ENCODE measurements at places on chromosomes 2 and 18.
A peak's percentile ranks its signal among the peaks of the same experiment; 100 is the strongest.

DNA sequence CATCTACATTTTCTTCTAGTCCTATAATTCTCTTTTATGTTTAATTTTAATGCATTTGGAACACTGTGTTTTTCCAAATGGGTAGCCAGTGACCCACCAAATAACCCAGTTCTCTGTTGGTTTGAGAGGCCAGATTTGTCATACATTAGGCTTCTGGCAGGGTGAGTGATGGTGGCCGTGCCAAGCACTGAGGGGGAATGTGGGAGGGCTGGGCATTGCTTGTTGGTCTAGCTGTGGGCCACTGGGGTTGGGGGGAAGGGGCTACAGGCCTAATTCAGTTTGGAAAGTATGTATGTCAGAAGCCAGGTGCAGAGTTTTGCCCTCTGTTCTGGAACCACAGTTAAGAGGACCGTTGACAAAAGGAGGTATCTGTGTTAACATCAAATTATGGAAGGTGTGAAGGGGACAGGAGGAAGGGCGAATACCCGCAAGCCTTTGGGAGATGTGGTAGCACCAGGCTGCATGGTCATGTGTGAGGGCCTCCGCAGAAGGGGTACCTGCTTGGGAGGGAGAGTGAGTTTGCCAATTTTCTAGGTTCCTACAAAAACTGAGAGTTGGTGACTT lies 38.1 kb upstream of the SCLY start:
- DNase-seq, result no peak

DNA sequence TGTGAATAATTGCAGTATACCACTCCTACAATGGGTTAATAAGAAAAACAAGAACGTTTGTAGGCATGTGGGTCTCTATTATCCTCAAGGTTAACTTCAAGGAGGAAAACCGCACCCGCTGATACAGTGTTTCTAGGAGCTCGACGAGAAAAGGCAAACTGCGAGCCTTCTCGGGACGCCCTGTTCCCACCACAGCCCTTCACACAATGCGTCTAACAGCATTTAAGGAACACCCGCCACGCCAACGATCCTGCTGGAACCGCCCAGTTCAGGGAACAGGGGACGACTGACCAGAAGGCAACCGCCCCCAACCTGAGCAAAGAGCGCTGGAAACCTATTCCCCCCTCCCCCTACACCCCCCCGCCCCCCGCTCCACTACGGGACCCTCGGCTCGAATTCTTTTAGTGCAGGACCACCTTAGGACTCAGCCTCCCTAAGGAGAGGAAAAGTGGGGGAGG lies 710 bp upstream of the TMSB10 start:
- no peak for DNase-seq

- DNase-seq, result no peak
These were observed 195.8 kb downstream of the MTX2 start for GRCh38 chr2:176464886-176465564.

DNA sequence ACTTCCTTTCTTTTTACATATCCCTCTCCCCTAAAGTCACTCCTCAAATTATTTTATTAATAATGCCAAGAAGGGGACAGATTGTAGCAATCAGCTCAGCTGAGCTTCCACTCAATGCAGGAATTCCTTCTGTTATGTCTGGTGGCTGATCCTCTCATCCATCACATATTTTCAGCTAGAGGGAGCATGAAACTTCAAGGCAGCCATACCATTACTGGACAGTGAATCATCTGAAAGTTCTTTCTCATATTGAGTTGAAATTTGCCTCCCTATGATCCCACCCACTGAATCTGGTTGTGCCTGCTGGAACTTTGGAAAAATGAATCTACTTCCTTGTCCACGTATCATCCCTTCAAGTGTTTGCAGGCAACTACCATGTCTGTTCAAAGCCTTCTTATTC lies 11.2 kb downstream of the ZNF385B start:
- no peak for DNase-seq

- no peak for DNase-seq
These were observed 13.8 kb downstream of the FOSL2 start for GRCh38 chr2:28406276-28407096.

DNA sequence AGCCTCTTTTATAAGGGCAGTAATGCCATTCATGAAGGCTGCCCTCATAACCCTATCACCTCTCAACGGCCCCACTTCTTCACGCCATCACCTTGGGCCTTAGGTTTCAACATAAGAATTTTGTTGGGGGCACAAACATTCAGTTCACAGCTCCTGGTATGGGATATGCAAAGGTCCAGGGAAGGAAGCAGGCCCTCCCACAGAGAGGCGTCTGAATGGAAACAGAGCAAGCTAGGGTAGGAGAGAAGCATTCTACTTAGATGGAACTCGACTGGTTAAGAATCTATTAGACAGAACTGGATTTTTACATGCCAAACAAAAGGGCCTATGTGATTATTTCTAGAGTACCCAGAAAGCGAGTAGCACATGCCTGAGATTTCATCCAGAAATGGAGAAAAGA lies 42.8 kb downstream of the PROKR1 start:
- DNase-seq, result no peak

DNA sequence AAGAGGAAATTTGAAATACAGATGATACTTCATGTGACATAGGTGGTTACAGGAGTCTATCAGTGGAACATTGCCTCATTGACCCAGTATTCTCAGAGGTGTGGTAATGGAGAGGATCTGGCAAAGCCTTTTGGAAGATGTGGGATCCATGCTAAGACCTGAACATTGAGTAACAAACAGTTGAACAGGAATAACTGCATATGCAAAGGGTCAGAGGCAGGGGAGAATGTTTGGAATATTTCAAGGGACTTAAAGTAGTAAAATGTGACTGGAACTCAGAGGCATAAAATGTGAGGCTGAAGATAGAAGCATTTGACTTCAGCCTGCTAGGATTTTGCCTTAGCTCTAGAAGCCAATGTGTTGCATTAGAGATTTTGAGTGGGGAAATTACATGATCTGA lies 300.2 kb upstream of the ETAA1 start:
- no peak for DNase-seq

GRCh38 chr2:212832211-212833195 lies 293.9 kb upstream of the ERBB4 start:
- DNase-seq, result no peak

DNA sequence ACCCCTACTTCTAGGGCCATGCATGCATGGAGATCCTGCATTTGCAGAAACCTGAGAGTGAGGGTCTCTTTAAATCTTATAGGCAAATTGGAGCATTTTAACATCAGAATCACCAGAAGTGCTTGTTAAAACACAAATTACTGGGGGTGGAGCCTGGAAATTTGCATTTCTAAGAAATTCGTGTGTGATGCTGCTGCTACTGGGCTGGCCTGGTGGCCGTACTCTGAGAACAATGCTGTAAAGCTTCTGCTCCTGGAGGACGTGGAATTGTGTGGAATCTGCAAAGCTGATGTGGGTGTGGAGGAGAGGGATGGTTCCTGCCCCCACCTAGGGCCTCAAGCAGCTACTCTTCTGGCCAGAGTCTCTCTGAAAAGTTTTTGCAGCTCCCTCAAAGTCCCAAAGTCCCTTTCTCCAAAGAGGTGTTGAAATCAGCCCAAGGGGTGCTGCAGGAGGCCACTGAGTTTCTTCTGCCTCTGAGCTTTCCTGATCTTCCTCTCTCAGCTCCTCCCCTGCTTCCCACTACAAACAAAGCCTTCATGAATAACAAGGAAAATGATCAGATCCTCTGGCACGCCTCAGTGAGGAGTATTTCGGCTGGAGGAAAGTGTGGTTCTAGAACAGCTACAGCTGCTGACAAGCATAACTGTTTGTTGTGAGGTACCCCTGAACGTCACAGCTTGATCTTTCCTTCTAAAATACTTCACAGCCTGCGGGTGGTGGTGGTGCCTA lies 508.3 kb downstream of the CNTNAP5 start:
- DNase-seq, result no peak

DNA sequence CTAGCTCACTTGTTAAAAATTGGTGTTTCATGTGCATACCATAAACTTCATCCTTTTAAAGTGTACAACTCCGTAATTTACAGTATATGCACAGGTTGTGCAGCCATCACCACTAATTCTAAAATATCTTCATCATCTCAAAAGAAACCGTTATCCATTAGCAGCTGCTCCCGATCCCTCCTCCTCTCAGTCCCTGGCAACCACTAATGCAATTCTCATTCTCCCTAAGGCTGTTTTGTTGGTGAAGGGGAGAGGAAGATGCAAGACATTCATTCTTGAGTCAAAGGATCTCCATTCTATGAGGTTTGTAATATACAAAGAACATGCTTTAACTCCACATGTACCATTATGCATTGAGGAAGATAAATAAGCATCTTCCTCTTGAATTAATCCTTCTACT lies 48.6 kb downstream of the RNU4ATAC start:
- DNase-seq, result no peak

- DNase-seq, result no peak
These were observed 217.5 kb downstream of the ZNF804A start for GRCh38 chr2:184815824-184816223.

DNA sequence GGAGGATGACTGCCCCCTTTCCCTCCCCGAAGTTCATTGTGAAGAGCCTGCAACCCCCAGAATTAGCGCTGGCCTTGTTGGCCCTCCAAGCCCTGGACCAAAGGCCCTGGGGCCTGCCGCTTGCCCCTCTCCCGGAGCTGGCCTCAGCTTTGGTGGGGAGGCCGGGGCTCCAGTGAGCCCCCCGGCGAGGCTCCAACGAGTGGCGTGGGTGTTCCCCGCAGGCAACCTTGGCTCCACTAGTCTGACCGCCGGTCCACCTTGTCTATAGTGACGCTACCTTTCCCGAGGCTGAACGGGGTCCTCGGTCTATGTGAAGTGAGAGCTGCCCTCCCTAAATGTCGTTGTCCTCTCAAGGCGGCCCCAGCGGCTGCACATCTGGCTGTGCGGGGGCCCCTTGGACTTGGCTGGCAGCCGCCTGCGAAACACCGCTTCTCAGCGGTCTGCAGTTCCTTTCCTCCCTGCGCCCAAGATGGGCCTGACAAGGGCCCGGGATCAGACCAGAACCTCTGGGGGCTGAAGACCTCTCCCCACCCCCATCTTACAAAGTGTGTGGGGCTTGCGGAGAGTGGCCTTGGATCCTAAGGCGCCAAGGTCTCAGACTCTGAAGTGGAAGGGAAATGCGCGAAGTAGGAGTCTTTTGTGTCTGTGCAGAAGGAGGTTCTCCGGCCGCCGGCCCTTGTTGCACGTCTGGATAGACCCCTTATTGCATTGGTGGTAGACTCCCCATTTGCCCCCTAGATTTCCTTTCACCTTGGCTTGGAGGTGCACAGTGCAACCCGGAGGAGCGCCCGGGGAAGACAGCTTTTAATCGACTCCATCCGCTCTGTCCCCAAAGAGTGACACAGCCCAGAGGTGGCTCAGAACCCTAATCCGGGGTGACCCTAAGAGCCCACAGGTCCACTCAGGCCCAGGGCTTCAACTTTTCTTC lies 3.9 kb upstream of the HOXD10 start:
- no peak for DNase-seq

DNA sequence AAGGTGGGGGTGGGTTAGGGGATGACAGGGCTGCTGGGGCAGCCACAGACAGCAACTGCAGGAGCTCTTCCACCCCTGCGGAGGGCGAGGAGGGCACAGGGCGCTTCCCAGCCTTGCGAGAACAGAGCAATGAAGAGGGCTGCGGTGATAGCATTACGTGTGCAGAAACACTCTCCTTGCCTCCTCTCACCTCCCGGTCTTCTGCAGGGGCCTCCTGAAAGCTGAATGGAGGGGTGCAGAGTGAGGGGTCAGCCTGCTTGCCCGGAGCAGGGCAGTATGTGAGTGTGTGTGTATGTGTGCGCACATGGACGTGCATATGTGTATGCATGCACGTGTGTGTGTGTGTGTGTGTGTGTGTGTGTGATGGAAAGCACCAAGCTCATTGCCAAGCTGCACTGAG lies 29.5 kb upstream of the IL1R2 start:
- DNase-seq, result no peak

GRCh38 chr18:22167471-22168241 lies 1.7 kb upstream of the GATA6 start:
- DNase-seq, result no peak

DNA sequence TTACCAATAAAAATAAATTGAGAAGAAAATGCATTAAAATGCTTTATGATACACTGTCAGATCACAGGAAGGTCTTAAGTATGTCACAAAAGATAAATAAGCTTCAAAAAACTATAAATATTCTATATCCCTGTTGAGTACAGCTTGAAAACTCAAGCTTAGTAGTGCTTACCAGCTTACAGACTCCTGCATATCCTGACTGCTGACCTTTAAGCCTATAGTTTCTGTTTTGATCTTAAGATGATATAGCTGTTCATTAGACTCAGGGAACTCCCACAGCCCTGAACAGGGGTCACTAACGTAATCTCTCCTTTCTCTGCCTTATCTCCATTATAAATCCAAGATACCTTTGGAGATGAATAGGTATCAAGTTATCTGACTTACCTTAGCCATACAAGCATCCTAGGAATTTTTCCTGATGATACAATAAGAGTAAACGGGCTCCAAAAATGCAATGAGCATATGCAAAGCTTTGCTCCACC lies 93.7 kb upstream of the RBBP8 start:
- no peak for DNase-seq

GRCh38 chr2:54560146-54560881 lies 104.2 kb downstream of the SPTBN1 start:
- DNase-seq, result no peak

- no peak for DNase-seq
These were observed 243.4 kb downstream of the BCL11A start for GRCh38 chr2:60309941-60310660.

GRCh38 chr2:222142027-222142426 lies 156.8 kb downstream of the PAX3 start:
- DNase-seq, result no peak

- no peak for DNase-seq
These were observed 96.2 kb downstream of the VWC2L start for GRCh38 chr2:214507032-214507431.

- DNase-seq, result no peak
These were observed 821 bp upstream of the CHRNG start for GRCh38 chr2:232538671-232539070.

- no peak for DNase-seq
These were observed 161.5 kb upstream of the NT5C1B start for GRCh38 chr2:18750672-18751554.

- DNase-seq, result no peak
These were observed 46.2 kb downstream of the AKAIN1 start for GRCh38 chr18:5150894-5151293.

DNA sequence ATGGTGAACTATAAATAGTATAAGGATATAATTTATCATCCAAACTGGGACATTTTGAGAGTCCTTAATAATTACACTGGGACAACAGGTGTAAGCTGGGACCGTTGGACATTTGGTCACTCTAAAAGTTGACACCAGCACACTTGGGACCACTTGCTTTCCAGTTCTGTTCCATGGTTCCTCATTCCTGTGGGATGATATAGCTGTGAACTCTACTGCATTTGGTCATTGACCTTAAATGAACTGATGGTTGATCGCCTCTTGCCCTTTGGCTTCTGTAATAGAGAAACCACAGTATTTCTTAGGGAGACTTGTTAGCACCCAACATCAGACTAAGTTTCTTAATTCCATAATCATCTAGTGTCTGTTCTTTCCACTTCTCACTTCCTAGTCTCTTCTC lies 46.7 kb downstream of the EML6 start:
- DNase-seq, result no peak

- DNase-seq, result peak; percentile 32
These were observed 99.7 kb downstream of the MEP1B start for GRCh38 chr18:32289483-32290075.

Data from NCI-H2029 (cell line).